ENCODE measurements at places on chromosomes 12 and 14.

DNA sequence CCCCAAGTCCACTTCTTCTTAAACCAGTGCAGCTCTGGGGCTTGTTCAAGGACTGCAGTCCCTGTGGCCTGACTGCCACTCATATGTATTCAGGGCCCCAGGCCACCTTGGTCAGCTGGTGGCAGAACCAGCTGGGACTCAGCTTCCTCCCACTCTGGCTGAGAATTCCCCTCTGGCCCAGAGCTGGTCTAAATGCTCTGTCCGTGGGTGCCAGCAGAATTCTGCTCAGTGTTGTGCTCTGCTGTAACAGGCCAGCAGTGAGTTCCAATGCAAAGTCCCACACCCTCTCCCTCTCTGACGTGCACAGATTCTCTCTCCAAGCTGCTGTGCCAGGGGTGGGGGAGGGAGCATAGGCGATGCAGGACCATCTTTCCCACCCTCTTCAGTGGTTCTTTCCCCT is 210.4 kb upstream of the RGS6 start:
- no peak for DNase-seq

DNA sequence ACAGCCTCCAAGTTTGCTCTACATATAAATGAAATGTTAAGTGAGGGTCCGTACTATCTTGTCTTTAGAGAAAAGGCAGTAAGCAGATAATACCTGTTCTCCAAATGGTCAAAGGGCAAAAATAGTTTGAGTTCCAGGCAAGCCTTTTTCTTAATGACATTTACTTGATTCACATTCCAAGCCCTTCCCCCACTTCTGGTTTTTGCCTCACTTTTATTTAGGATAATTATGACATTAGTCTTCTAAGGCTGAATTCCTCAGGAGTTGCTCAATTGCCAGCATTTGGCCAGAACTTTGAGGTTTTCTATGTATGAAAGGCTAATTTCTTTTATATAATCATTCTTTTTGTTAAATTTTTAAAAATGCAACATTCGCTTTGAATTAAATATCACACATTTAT is 62.5 kb upstream of the DUSP6 start:
- DNase-seq, result no peak

DNA sequence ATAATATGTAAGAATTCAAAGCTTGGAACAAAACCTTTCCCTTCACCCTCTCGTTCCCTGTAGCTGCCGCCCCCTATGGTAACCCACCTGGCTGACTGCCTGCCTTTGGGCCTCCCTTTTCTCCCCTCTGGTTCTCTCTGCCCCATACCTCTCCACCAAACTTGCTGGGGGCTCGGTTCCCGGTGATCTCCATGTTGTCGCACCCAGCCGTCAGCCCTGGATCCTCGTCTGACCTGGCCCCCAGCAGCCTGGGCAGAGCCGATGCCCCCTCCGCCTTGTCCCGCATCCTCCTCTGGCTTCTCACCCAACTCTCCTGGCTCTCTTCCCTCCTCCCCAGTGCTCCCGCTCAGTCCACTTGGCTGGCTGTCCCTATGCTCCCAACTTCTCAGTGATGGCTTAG is 4.5 kb downstream of the CYP46A1 start:
- DNase-seq, result no peak

DNA sequence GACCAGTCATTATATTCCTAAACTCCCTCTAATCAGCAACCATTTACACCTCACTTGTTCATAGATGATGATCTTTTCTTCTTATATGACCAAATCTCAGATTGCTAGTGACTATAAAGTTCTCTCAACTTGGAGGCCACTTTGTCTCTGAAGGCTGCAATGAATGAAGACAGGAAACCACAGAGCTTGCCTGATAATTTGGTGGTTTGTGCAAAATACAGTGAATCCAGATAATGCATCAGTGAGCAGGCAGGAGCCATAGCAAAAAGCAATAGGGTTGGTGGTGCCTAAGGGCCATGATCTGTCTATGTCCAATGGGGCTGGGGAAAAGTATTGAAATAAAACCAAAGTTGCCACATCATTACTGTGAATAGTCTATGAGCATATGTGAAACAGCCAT is 123.8 kb upstream of the LRFN5 start:
- no peak for DNase-seq

- no peak for DNase-seq
These were observed 39.8 kb downstream of the ELK3 start for GRCh38 chr12:96233939-96234461.

- peak; percentile 50 for DNase-seq
These were observed 9.2 kb upstream of the PLEKHD1 start for GRCh38 chr14:69475194-69475818.

GRCh38 chr14:68939893-68940613 is 39.0 kb downstream of the ACTN1 start:
- peak; percentile 12 for DNase-seq

DNA sequence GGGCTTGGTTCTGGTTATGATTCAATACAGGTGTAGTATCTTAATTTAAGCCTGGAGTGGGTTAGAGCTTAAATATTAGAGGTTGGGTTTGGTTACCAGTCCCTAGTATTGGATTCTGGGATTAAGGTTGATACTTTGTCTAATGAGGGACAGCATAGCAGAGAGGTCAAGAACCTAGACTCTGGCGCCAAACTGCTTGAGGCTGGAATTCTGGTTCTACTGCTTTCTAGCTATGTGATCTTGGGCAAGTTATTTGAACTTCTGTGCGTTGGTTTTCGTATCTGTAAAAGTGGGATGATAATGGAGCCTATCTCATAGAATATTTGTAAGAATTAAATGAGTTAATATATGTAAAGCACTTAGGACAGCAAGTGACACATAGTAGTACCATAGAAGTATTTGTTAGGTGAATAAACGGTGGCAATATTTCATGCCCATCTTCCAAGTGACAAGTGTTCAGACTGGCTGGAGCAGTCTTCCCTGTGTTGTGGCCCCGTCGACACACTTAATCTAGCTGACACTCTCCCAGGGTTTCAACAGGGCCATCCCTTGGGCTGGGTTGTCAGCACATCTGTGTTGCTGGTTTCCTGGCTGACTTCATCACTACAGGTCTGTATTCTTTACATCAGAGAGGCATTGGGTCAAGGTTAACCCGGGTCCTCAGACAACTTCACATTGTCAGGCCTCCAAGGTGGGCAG is 3.0 kb downstream of the ENDOU start:
- no peak for DNase-seq

DNA sequence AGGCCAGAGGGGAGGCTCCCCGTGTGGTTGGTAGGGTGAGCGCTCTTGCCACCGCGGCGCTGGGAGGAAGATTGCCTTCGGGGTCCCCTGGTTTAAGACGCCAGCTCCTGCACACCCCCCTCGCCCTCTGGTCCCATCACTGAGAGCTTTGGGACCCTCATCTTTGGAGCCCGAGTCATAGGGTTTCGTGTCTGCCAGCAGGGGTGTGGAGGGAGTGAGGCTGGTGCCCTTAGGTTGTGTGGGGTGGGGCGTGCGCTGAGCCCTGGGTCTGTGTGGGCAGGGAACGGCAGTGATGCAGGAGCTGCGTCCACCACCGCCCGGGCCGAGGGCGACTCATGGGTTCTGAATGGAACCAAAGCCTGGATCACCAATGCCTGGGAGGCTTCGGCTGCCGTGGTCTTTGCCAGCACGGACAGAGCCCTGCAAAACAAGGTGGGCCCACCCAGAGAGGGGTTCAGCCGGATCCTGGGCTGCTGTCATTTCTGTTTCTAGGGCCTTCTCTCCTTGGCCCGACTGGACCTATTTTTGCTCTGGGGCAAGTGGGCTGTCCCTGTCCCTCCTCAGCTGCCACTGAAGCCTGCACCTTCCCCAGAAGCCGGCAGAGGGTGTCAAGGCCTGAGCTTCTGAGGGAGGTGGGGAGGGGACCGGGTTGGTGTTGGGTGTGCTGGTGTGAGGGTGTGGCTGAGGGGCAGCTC is 12.1 kb downstream of the ACADS start:
- no peak for DNase-seq

Data from NCI-H510A treated with DMSO at 0.1 percent for 48 hours (cell line).